ENCODE measurements at places on chromosomes 3 and 15.

GRCh38 chr3:11721479-11721878, 77.8 kb upstream of the VGLL4 start:
- DNase-seq, result no peak
- H3K4me3 ChIP-seq, result no peak overlapping the region
- peaks cover 9% of the 10 kb centered on the region for H3K4me1 ChIP-seq
- H3K27ac ChIP-seq, result no peak overlapping the region

DNA sequence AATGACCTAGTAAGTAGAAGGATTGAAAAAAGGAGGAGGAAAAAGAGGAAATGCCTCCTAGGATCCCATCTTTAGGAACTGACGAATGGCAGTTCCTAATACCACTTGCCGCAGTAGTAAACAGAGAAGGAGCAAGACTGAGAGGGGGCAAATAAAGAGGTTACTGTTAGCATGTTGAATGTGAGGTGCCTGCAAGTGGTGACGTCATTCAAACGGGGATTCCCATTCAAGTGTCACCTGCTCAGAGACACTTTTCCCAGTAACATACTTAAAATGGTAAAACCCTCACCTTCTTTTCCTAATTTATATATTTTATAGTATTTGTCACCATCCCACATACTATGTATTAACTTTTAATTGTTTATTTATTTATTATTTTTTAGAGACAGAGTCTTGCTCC, 178.9 kb downstream of the IL5RA start:
- no peaks in the 10 kb centered on the region for H3K4me1 ChIP-seq
- no peaks in the 10 kb centered on the region for H3K36me3 ChIP-seq
- no peaks in the 10 kb centered on the region for H3K27me3 ChIP-seq
- DNase-seq, result no peak
- H3K27ac ChIP-seq, result no peak overlapping the region

DNA sequence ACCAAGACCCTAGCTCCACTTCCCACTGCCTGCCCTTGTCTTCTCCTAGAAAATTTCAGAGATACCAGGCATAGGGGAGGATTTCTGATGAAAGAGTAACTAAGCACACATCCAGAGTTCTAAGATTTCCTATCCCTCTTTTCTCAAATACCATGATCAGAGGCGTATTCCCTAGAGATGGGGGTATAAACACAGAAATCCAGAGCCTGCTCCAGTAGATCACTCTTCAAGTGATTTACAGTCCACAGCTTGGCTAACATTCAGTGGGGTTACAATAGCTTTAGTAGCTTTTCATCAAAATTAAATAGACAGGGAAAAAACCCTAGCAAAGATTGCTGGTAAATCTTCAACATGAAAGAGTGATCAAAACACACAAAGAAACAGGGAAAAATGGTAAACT, 800.7 kb upstream of the GRM7 start:
- H3K4me3 ChIP-seq, result no peak overlapping the region
- no peak for DNase-seq
- H3K36me3 ChIP-seq, result no peaks in the 10 kb centered on the region

GRCh38 chr3:64489361-64490044, 198.3 kb downstream of the ADAMTS9 start:
- H3K27me3 ChIP-seq, result no peaks in the 10 kb centered on the region
- DNase-seq, result peak; percentile 68
- H3K27ac ChIP-seq, result no peak overlapping the region
- H3K4me3 ChIP-seq, result no peak overlapping the region
- H3K36me3 ChIP-seq, result no peaks in the 10 kb centered on the region

DNA sequence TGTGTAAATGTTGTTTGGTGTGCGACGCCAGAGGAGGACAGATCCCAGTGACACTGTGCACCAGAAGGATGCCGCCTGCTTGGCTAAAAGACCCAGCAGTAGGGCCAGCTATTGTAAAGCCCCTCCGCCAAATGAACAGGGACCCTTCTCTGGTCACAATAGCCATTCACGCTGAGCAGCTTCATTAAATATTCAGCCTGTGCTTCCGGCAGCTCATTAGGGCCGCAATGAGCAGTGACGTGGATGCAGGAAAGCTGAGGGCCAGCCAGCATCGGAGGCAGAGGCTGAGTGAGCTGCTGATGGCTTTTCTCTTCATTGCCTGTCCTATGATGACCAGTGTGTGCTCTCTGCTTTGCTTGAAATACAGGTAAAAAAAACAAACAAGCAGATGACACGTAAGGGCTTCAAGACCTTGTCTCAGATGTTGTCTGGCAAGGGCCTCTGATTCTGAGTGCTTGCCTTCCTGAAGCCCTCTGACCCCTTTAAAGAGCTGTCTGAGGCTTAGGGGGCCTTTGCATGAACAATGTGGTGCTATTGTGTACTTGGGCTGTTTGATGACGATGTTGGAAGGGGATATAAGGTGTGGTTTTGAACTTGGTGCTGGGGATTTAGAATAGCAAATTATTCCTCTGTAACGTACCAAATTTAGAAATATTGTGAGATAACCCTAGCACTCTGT, 130.4 kb downstream of the FEZF2 start:
- H3K27me3 ChIP-seq, result no peaks in the 10 kb centered on the region
- H3K4me1 ChIP-seq, result peaks cover 3% of the 10 kb centered on the region

DNA sequence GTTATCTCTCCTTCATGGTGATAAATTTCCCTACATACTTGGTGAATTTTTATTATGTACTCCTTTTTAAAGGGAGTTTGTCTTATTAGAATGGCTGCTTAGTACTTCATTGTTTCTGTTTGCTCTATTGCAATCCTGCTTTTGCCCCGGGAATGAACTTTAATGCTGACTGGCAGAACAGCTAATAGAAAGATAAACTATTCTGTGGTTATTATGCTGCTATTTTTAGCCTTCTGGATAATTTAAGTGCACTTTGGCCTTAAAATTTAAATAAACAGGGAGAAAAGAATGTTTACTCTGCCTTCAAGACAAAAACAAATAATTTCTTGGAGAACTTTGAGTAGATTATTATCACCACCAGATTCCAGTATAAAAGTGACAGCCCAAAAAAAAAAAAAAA, 413.8 kb upstream of the CCDC54 start:
- H3K27ac ChIP-seq, result peak overlapping the region; percentile 36
- H3K27me3 ChIP-seq, result no peaks in the 10 kb centered on the region
- H3K4me3 ChIP-seq, result no peak overlapping the region
- H3K36me3 ChIP-seq, result no peaks in the 10 kb centered on the region
- peaks cover 13% of the 10 kb centered on the region for H3K4me1 ChIP-seq

DNA sequence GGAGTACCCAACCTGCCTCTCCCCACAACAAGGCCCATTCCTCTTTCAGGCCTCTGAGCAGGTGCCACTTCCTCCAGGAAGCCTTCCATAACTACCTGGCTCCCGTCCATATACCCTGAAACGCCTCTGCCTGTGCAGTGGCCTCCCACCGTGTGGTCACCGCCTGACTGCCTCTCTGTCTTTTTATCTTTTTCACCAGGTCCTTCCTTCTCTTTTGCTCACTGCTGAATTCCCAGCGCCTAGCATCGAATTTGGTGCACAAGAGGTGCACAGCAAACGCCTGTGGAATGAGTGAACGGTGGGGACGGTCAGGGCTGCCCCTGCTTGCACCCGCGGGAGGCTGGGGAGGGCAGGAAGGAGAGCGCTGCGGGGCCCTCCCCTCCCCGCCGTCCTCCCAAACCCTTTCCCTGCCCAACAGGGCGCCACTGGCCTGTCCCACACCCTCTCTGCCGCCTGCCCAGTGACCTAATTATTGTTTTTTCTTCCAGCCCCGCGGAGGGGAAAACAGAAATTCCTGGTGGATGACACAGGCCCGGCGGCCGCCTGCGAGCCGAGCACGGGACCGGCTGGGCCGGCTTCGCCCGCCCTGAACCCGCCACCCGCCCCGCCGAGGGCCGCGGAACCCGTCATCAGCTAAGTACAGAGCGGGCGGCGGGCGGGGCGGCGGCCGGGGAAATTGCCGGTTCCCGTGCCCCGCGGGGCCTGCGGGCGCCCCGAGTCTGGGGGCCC, 140.1 kb downstream of the SMAD6 start:
- no peaks in the 10 kb centered on the region for H3K27me3 ChIP-seq
- peak overlapping the region; percentile 92 for H3K27ac ChIP-seq
- no peaks in the 10 kb centered on the region for H3K36me3 ChIP-seq
- H3K4me1 ChIP-seq, result peaks cover 7% of the 10 kb centered on the region

DNA sequence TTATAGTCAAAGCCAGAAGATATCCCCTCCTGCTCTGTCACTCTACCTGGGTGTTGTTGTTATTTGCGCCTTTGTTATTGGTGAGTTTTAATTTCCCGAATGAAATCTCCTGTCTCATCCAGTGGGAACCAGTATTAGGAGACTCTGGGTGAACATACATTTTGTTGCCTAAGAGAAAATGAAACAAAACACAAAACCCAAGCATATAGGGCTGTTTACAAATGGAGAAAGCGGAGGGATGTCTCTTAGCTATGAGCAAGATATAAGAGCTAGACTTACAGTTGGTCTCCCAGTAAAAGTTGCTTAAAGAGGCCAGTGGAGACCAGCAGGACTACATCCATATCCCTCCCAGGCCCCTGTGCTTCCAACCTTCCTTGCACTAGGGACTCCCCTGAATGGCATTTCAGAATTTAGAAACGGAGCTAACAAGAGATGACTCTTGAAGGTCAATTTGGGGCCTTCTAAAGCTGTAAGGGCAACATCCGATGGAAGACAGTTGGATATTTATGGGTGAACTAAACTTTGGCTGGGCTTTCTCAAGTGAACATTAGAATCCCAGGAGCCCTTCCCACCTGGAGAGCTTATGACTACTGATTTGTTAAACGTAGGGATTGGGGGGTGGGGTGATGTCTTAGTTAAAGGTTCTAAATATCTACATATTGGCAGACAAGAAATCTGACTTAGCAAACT, 2.7 kb downstream of the EOMES start:
- H3K4me3 ChIP-seq, result no peak overlapping the region
- no peak overlapping the region for H3K27ac ChIP-seq
- no peaks in the 10 kb centered on the region for H3K36me3 ChIP-seq
- DNase-seq, result no peak

DNA sequence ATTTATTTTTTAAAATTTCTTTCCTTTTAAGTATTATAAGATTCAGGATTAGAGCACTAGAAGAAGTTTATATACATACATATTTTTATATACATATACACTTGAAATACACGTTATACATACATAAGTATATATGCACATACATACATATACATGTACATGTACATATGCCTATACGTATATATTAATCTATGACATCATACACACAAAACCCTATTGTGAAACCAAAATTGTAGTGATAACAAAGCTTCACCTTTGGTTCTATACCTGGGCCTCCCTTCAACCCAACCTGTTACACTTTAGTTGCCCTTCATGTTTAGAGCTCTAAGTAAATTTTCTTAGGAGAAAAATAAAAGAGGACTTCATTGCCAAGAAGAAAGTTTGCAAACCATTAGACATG, 17.0 kb downstream of the AADACL2 start:
- no peak overlapping the region for H3K27ac ChIP-seq
- no peaks in the 10 kb centered on the region for H3K4me1 ChIP-seq
- H3K4me3 ChIP-seq, result no peak overlapping the region

DNA sequence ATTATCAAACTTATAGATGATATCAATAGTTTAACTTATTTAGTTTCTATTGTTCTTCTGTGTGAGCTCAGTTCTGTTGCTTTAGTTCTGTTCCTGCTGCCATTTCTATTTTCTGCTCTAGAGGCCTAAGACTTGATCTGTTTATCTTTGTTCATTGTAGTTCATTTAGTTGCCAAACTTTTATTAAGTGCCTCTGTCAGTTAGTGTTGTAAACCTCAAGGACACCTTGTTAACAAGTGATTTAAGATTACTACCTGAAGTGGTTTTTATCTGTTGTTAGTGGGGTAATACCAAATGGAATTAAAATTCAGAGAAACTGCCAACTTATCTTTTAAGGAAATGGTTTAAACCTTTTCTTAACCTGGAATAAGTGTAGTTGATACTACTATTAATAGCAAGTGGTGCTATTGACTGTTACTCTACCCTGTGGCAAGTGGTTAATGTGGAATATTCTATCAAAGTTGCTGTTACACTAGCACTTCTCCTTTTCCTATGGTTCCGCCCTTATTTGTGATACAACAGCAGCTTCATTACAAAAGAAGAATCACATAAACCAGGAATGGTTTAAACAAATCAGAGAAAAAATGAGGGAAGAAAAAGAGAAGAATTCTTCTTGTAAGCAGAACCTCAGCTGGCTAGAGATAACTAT, 500.6 kb upstream of the GOLIM4 start:
- H3K27ac ChIP-seq, result no peak overlapping the region
- H3K27me3 ChIP-seq, result no peaks in the 10 kb centered on the region
- no peaks in the 10 kb centered on the region for H3K4me1 ChIP-seq

- no peak for DNase-seq
- no peaks in the 10 kb centered on the region for H3K36me3 ChIP-seq
- no peak overlapping the region for H3K4me3 ChIP-seq
- no peaks in the 10 kb centered on the region for H3K27me3 ChIP-seq
- H3K4me1 ChIP-seq, result no peaks in the 10 kb centered on the region
- no peak overlapping the region for H3K27ac ChIP-seq
These were observed 123.0 kb downstream of the GBE1 start for GRCh38 chr3:81638480-81638879.

- DNase-seq, result no peak
- H3K36me3 ChIP-seq, result no peaks in the 10 kb centered on the region
- H3K27ac ChIP-seq, result no peak overlapping the region
- no peaks in the 10 kb centered on the region for H3K27me3 ChIP-seq
- no peaks in the 10 kb centered on the region for H3K4me1 ChIP-seq
- H3K4me3 ChIP-seq, result no peak overlapping the region
These were observed 199.9 kb downstream of the UBE3A start for GRCh38 chr15:25238716-25239470.

GRCh38 chr15:88391700-88392099, 75.5 kb downstream of the MRPL46 start:
- DNase-seq, result no peak
- no peaks in the 10 kb centered on the region for H3K4me1 ChIP-seq
- no peak overlapping the region for H3K4me3 ChIP-seq
- H3K27me3 ChIP-seq, result no peaks in the 10 kb centered on the region
- H3K27ac ChIP-seq, result no peak overlapping the region

GRCh38 chr3:129383292-129383860, 45.1 kb downstream of the EFCAB12 start:
- no peak overlapping the region for H3K27ac ChIP-seq
- no peak overlapping the region for H3K4me3 ChIP-seq
- H3K36me3 ChIP-seq, result no peaks in the 10 kb centered on the region
- H3K4me1 ChIP-seq, result no peaks in the 10 kb centered on the region
- peak; percentile 59 for DNase-seq

- no peak for DNase-seq
- no peak overlapping the region for H3K27ac ChIP-seq
- no peaks in the 10 kb centered on the region for H3K27me3 ChIP-seq
- no peak overlapping the region for H3K4me3 ChIP-seq
These were observed 31.3 kb upstream of the ARHGEF3 start for GRCh38 chr3:56833022-56833421.

DNA sequence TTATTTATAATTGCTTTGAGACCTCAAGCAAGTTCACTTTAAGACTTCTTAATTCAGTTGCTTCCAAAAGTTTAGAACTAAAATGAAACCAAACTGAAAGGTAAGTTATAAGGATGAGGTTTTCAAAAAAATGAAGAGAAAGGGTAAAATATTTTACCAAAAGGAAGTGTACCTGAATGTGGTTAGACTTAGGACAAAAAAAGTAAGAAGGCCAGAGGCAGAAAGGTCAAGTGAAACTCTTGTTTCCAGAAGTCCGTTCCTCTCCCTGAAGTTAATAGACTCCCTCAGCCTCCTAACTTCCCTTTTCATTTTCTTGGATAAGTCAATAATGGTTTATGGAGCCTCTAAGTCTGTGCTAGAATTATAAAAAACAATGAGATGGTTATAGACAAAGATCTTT, 16.6 kb downstream of the BTLA start:
- DNase-seq, result no peak
- no peaks in the 10 kb centered on the region for H3K36me3 ChIP-seq
- H3K4me1 ChIP-seq, result no peaks in the 10 kb centered on the region
- H3K27ac ChIP-seq, result no peak overlapping the region

- peaks cover 4% of the 10 kb centered on the region for H3K4me1 ChIP-seq
- no peak for DNase-seq
- H3K4me3 ChIP-seq, result no peak overlapping the region
- H3K36me3 ChIP-seq, result no peaks in the 10 kb centered on the region
- H3K27me3 ChIP-seq, result no peaks in the 10 kb centered on the region
- no peak overlapping the region for H3K27ac ChIP-seq
These were observed 6.6 kb downstream of the B3GNT5 start for GRCh38 chr3:183259621-183260020.

All from testis (tissue), 5 donors.